Naive thymus-derived CD8-positive, alpha-beta T cell (primary cell): ENCODE measurements at places on chromosomes 2 and 18. TPM values are rescaled to one million over a fixed set of nuclear protein-coding genes. Genes with fewer than 3 reads are reported as not detected.

GRCh38 chr18:41936471-41937134, 18.4 kb upstream of the PIK3C3 start:
- peaks cover 7% of the 10 kb centered on the region for H3K27me3 ChIP-seq
- H3K36me3 ChIP-seq = no peaks in the 10 kb centered on the region
- H3K4me1 ChIP-seq = peaks cover 5% of the 10 kb centered on the region
- H3K4me3 ChIP-seq = no peak overlapping the region

- no peaks in the 10 kb centered on the region for H3K36me3 ChIP-seq
- H3K27me3 ChIP-seq = peaks cover 5% of the 10 kb centered on the region
- peak overlapping the region; percentile 5 for H3K4me3 ChIP-seq
- peaks cover 2% of the 10 kb centered on the region for H3K4me1 ChIP-seq
- no peak for DNase-seq
- peak overlapping the region; percentile 77 for H3K27ac ChIP-seq
Measured at GRCh38 chr18:32530947-32531651, 60.4 kb upstream of the GAREM1 start.

Gene TPGS2
- 55.7 TPM for total RNA-seq

DNA sequence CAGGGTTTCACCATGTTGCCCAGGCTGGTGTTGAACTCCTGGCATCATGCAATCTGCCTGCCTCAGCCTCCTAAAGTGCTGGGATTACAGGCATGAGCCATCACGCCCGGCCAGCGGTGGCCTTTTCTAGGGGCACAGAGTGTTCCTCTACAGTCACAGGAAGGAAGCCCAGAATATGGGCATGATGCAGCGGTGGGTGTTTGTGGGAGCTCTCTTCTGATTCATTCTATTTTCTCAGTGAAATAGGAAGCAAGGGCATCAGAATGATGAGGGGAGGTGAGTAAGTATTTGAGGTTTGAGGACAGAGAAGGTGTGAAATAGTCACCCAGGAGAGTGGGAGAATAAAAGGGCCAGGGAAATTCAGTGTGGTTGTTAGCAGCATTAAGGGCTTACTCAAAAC, 70.3 kb upstream of the PSME4 start:
- no peak overlapping the region for H3K4me3 ChIP-seq
- H3K4me1 ChIP-seq = peaks cover 2% of the 10 kb centered on the region
- H3K36me3 ChIP-seq = peaks cover 8% of the 10 kb centered on the region
- H3K27ac ChIP-seq = no peak overlapping the region
- DNase-seq = no peak
- no peaks in the 10 kb centered on the region for H3K27me3 ChIP-seq

- H3K4me3 ChIP-seq = no peak overlapping the region
- DNase-seq = no peak
- H3K27ac ChIP-seq = no peak overlapping the region
- H3K36me3 ChIP-seq = no peaks in the 10 kb centered on the region
Measured at GRCh38 chr18:30623401-30624065, 419.0 kb downstream of the DSC3 start.

DNA sequence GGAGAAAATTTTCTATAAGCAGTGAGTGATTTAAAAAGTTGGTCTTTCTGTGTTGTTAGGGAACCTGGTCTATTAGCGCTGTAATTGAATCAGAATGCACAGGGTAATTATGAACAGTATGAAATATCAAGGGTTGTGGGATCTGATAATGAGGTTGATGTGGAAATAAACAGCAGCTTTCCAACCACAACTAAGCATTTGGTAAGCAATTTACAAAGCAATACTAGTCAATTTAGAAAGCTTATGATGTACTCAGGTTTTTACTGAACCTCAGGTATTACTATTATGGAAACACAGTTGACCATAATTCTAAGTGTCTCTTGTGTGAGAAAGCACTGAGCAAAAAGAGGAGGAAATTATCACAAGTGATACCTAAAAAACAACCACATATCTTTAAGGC, 11.0 kb upstream of the SMCHD1 start:
- no peak overlapping the region for H3K4me3 ChIP-seq
- no peak for DNase-seq
- H3K27ac ChIP-seq = no peak overlapping the region
- peaks cover 8% of the 10 kb centered on the region for H3K4me1 ChIP-seq
- H3K36me3 ChIP-seq = no peaks in the 10 kb centered on the region

- H3K27me3 ChIP-seq = peaks cover 2% of the 10 kb centered on the region
- no peak overlapping the region for H3K4me3 ChIP-seq
- no peaks in the 10 kb centered on the region for H3K36me3 ChIP-seq
- no peak overlapping the region for H3K27ac ChIP-seq
- no peak for DNase-seq
Measured at GRCh38 chr2:58419983-58420382, 178.9 kb upstream of the FANCL start.

Gene CFAP221
- total RNA-seq = not detected

DNA sequence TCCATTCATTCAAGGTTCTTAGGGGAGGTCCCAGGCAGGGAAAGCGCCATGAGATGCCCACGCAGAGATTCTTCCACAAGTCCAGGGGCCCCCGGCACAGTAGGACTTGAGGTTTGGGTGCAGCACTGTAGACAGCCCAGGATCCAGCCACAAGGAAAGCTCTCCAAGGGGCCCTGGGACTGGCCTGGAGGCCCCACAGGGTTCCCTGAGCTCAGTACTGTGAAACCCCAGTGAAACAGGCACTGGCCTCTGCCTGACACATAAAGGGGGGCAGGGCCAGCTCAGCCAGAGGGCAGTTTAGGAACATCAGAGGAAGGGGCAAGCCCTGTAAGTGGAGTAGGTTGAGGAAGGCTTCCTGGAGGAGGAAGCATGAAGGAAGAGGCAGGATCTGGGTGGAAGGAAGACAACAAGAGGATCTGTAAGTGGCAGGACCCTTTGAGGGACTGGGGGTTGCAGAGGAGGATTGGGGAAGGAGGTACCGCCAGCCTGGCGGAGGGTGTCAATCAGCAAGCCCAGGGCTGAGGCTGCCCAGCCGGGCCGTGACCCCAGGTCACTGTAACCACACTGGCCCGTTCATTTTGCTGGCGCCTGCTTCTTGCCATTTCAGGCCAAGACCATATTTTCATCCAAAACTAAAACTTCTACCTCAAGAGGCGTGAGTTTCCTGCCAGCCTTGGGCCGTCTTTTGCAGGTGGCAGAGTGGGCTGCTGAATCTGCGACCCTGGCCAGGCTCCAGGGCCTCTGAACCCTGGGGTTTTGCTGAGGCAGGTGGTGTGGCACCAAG, 175.2 kb downstream of the SMAD7 start:
- H3K4me1 ChIP-seq = peaks cover 1% of the 10 kb centered on the region
- no peaks in the 10 kb centered on the region for H3K27me3 ChIP-seq
- no peak overlapping the region for H3K27ac ChIP-seq
- no peak for DNase-seq
- H3K4me3 ChIP-seq = no peak overlapping the region
- no peaks in the 10 kb centered on the region for H3K36me3 ChIP-seq

GRCh38 chr2:65724336-65724735, 291.9 kb upstream of the SPRED2 start:
- no peak overlapping the region for H3K4me3 ChIP-seq
- peaks cover 4% of the 10 kb centered on the region for H3K27me3 ChIP-seq
- no peaks in the 10 kb centered on the region for H3K36me3 ChIP-seq
- DNase-seq = no peak

DNA sequence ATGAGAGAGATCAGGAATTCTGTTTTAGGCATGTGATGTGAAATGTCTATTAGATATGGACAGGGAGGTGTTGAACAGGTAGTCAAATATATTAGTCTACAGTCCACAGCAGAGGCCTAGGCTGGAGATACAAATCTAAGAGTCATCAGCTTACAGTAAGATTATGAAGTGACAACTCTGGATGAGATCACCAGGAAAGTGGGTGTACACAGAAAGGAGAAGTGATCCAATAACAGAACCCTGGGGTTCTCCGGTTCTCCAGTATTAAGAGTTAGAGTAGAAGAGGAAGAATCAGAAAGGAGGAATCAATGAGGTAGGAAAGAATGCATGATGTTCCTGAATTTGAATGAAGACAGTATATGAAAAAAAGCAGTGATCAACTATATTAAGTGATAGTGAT, 362.3 kb downstream of the FIGN start:
- no peak overlapping the region for H3K4me3 ChIP-seq
- no peaks in the 10 kb centered on the region for H3K36me3 ChIP-seq
- DNase-seq = no peak
- no peak overlapping the region for H3K27ac ChIP-seq
- H3K27me3 ChIP-seq = no peaks in the 10 kb centered on the region
